NCI-H345 (cell line): ENCODE measurements at places on chromosomes 5 and 9.

DNA sequence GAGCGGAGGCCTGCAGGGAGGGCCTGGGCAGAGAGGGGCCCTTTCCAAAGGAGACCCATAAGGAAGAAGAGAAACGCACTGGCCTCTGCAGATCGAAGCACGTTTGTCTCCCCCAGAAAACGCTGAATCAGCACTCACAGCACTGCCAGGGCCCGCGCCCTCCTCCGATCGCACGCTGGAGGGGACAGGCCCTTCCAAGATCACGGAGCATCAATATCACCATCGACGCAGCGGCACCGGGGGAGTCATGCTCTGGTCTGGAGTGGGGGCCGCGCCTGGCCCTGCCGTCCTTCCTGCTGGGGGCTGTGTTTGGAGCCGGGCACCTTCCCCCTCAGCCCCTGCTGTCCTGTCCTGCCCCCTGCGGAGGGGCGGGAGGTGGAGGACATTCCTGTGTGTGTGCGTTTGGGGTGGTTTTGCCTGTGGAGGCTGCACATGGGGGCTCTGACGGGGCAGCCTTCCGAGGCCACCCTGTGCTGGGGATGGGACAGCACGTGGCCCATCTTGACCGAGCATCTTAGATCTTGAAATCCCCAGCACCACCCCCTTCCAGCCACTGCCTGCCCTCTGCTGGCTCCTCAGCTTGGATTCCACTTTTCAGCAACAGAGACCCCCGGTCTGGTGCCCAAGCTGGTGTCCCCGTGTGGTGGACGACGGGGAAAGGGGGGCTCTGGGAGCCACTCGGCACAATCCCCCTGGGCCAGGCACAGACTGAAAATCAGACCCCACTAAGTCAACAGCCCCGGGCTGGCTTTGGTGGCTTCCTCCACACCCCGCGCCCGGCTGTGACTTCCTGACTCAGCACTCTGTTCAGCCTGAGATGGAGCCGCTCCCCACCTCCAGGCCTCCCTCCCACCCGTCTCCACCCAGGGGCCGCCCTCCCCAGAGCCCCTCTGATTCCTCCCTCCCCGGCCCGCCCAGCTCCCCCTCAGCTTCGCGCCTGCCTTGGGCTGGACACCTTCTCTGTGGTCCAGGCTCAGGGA lies 8.3 kb downstream of the TMEM250 start:
- DNase-seq, result no peak

GRCh38 chr5:17928581-17928981 lies 294.3 kb downstream of the TAF11L14 start:
- DNase-seq, result no peak

DNA sequence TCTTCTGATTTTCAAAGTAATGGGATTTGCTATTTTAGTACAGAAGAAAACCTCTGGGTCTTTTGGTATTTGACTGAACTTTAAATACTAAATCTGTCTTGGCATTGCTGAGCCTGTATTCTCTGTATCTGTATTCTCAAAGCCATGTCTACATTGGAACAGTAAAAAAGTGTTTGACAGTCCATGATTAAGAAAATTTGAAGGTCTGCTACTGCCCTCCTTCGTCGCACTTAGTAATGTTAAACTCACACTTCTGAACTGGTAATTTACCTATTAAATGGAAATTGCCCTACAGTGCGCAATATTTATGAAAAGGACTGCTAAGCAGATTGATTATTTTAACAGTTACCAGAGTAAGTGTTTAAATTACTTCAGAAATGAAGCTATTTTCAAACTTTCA lies 165.7 kb upstream of the SMC2 start:
- DNase-seq, result no peak

GRCh38 chr9:123418506-123418905 lies 62.5 kb downstream of the CRB2 start:
- DNase-seq, result no peak
